ENCODE measurements at places on chromosomes 11 and 22.

- DNase-seq = no peak
Measured at GRCh38 chr11:60625262-60625661, 74.2 kb upstream of the MS4A8 start.

DNA sequence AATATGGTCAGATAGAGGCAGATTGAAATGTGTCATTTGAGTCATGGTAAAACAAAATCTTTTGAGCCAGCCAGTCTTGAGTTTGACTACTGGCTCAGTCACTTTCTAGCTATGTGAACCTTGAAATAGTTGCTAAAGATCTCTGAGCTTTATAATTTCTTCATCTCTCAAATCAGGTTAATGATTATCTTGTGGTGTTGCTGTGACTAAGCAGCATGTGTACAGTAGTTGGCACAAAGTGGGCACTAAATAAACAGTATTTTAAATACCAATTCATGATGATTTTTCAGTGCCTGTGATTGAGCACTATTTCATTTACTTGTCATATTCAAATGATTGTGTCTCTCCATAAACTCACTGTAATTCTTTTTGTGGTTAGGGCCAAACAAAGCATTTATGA lies 70.8 kb downstream of the RAB38 start:
- DNase-seq = no peak

GRCh38 chr11:58999291-58999680 lies 60.0 kb downstream of the GLYATL1 start:
- no peak for DNase-seq

GRCh38 chr11:4482445-4482844 lies at the start of gene OR52K1:
Gene OR52K1, plus strand, starts transcription at chr11:4482646. Its CDS starts 6,255 bp downstream, at chr11:4488901.
- no peak for DNase-seq

DNA sequence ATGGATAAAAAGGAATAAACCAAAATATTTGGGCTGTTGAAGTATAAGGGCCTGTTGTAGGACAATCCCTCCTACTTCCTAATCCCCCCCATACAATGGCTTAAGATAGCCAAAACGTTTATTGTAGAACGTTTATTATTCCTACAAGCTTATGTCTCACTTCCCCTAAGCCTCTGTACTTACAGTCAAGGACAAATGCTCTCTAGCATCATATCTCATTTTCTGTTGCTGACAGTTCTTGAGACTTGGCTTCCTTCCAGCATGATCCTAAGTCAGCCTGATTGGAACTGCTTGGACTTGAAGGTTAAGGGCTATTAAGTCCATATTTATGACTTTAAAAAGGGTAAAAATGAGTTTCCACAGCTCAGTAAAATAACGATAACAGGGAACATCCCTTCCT lies 8.8 kb downstream of the MISFA start:
- DNase-seq = no peak

Measured in osteocyte (in vitro differentiated cells).